Right renal cortex interstitium (tissue), 3 donors: ENCODE measurements at places on chromosomes 11 and 22.
A peak's percentile ranks its signal among the peaks of the same experiment; 100 is the strongest.

GRCh38 chr22:39388261-39389011, 11.1 kb upstream of the TAB1 start:
- DNase-seq: peak; percentile 67

- DNase-seq: no peak
These were observed 57.9 kb upstream of the MMP13 start for GRCh38 chr11:103013421-103013820.

GRCh38 chr11:104637662-104638170, 260.5 kb downstream of the CASP12 start:
- DNase-seq: no peak

- DNase-seq: no peak
These were observed 8.6 kb upstream of the JAML start for GRCh38 chr11:118233377-118233776.

DNA sequence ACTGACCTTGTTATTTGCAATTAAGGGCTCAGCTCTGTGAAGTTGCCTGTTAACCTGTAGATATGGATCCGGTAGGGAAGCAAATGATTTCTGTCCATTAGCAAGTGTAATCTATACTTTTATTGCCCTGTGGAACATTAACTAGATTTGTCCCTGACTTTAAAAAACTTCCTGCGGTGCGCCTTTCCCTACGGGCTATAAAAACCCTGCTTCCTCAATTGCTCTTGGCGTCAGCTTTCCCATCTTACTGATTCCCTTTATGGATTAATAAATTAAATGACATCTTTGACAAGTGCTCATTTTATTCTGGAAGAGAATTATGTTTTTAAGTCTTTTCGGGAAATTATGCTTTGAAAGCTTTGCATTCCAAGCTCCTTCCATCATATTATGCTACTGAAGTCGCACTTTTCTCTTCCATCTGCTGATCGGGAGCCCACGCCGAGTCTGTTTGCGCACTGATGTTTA, 18.3 kb upstream of the CLMP start:
- no peak for DNase-seq
